ENCODE measurements at places on chromosomes 16 and 17. TPM values are rescaled to one million over a fixed set of nuclear protein-coding genes. Genes with fewer than 3 reads are reported as not detected.

Gene CX3CL1
- 66.4 TPM for total RNA-seq

Gene LGALS9B
- total RNA-seq = not detected

Gene RDM1
- total RNA-seq = not detected

Gene RNU2-1
- total RNA-seq = 8,653 TPM

Gene KIF19
- total RNA-seq = 0.46 TPM

Gene PDILT
- total RNA-seq = not detected

Gene TRPV2
- total RNA-seq = 46.8 TPM

DNA sequence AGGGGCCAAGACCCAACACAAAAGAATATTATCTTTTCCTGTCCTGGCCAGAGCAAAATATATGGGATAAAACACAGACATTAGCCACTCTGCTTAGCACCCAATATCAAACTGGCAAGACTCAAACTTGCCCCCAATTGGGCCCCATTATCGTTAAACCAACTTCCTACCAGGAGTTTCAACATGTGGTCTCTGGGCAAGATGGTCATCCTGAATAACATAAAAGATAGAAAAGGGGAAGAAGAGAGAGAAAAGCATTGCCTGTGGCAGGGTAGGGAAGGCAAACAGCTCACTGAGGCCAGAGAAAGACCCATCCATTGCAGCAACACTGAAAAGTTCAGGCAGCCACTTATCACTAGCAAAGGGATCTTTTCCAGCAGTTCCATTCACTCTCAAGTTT lies 502.1 kb downstream of the KIF2B start:
- DNase-seq = no peak
- no peaks in the 10 kb centered on the region for H3K4me1 ChIP-seq
- H3K4me3 ChIP-seq = no peak overlapping the region
- no peaks in the 10 kb centered on the region for H3K36me3 ChIP-seq
- no peaks in the 10 kb centered on the region for H3K27me3 ChIP-seq
- H3K27ac ChIP-seq = no peak overlapping the region

- H3K4me1 ChIP-seq = peaks cover 36% of the 10 kb centered on the region
- H3K27me3 ChIP-seq = no peaks in the 10 kb centered on the region
- peaks cover 6% of the 10 kb centered on the region for H3K36me3 ChIP-seq
- peak; percentile 98 for DNase-seq
Measured at GRCh38 chr17:81859906-81860755, at the start of gene P4HB. Gene P4HB, minus strand, starts transcription at chr17:81860535. Its CDS starts 64 bp downstream, at chr17:81860471.

DNA sequence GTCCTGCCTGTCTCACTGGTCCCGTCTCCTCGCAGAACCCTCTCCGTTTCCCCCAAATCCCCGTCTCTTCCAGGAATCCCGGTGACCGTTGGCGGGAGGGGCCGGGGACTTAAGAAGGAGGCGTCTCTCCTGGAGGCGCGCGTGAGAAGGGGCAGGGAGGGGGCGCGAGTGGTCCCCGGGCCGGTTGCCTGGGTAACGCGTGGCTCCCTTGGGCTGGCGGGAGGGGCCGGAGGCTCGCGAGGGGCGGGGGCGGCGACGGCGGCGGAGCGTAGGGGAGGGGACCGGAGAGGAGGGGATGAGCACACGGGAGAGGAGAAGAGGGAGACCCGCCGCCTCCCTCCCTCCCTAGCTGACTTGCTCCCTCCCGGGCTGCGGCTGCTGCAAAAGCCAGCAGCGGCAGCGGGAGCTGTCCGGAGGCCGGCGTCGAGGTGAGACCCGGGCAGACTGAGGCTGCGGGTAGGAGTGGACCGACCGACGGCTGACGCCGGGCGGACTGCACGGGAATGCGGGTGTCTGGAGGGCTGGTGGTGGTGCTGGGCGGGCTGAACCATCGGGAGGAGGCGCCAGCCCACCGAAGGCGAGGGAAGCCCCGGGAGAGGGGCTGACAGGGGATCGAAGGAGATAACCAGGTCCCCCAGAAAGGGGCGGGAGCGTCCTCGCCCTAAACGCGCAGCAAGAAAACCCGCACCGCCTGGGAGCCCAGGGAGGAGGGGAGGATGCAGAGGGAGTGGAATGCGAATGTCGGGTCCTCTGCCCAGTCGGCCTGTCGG lies at the start of gene PRRT2:
Gene PRRT2, plus strand, starts transcription at position 298 of the 770 bp plus-strand sequence. CDS start 862 bp downstream, outside the sequence.
- peaks cover 82% of the 10 kb centered on the region for H3K4me1 ChIP-seq
- peaks cover 14% of the 10 kb centered on the region for H3K36me3 ChIP-seq
- peak within 1 kb of the TSS; percentile 31 for H3K4me3 ChIP-seq
- H3K27ac ChIP-seq = peak within 1 kb of the TSS; percentile 94

- DNase-seq = no peak
- H3K4me1 ChIP-seq = no peaks in the 10 kb centered on the region
Measured at GRCh38 chr17:31535581-31535981, 144.1 kb downstream of the RAB11FIP4 start.

- H3K27me3 ChIP-seq = no peaks in the 10 kb centered on the region
- H3K4me1 ChIP-seq = no peaks in the 10 kb centered on the region
- no peak for DNase-seq
- no peaks in the 10 kb centered on the region for H3K36me3 ChIP-seq
Measured at GRCh38 chr17:48176471-48176855, 68.9 kb downstream of the SNX11 start.

GRCh38 chr17:48472411-48473281 lies 42.6 kb upstream of the SKAP1 start:
- H3K4me3 ChIP-seq = no peak overlapping the region
- H3K36me3 ChIP-seq = no peaks in the 10 kb centered on the region
- DNase-seq = no peak
- no peaks in the 10 kb centered on the region for H3K27me3 ChIP-seq
- no peak overlapping the region for H3K27ac ChIP-seq

DNA sequence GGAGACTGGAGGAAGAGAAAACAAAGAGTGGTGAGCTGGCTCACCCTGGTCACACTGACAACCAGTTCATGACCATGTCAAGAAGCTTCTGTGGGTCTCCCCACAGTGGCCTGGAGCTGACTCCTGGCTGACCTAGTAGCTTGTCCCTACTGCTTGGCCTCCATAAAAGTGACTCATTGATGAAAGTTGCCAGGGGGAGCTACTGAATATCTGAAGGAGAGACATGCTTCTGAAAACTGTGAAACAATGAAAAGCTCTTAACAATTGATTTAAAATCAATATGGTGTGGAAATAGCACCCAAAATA lies 22.0 kb downstream of the SMPD3 start:
- no peak for DNase-seq
- no peak overlapping the region for H3K4me3 ChIP-seq
- no peaks in the 10 kb centered on the region for H3K4me1 ChIP-seq
- no peaks in the 10 kb centered on the region for H3K36me3 ChIP-seq
- no peaks in the 10 kb centered on the region for H3K27me3 ChIP-seq

GRCh38 chr17:36088670-36089338 lies 1.1 kb downstream of the CCL3 start:
- H3K27me3 ChIP-seq = no peaks in the 10 kb centered on the region
- no peak overlapping the region for H3K4me3 ChIP-seq
- no peak for DNase-seq
- H3K4me1 ChIP-seq = peaks cover 15% of the 10 kb centered on the region
- H3K36me3 ChIP-seq = no peaks in the 10 kb centered on the region

DNA sequence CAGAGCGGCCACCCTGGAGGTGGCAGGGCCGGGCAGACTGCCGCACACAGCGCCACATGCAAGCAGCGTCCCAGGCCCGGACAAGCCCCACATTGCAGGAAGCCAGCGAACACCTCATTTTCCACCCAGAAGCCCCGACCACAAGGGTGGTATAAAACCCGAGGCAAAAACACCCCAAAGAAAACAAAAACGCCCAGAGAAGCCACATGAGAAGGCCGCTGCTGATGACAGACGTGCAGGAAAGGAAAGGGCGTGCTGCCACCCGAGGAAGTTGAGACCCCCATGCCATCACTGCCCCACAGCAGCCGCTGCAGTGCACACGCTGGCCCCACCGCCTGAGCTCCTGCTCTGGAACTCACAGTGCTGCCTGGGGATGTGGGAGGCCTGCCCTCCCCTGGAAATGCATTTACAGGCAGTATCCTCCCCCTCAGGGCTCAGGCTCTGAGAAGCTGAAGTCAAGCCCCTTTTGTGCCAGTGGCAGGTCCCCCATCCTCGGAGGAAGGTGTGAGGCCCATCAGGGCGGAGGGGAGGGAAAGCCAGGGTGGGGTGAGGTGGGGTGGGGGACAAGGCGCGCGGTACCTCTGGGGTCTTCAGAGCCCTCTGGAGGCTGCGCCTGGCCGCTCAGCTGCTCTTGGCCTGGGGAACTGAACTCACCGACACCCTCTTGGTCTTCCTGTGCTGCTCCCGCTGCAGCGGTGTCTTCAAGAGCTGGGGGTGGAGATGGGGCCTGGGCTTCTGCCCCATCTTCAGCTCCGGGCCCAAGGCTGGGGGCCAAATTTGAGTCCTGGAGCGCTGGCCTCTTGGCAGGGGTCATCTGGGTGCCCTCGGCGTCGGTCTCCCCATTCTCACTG lies 62.0 kb downstream of the IL21R start:
- H3K27ac ChIP-seq = peak overlapping the region; percentile 45
- no peaks in the 10 kb centered on the region for H3K4me1 ChIP-seq
- DNase-seq = no peak
- peaks cover 26% of the 10 kb centered on the region for H3K36me3 ChIP-seq
- no peaks in the 10 kb centered on the region for H3K27me3 ChIP-seq

DNA sequence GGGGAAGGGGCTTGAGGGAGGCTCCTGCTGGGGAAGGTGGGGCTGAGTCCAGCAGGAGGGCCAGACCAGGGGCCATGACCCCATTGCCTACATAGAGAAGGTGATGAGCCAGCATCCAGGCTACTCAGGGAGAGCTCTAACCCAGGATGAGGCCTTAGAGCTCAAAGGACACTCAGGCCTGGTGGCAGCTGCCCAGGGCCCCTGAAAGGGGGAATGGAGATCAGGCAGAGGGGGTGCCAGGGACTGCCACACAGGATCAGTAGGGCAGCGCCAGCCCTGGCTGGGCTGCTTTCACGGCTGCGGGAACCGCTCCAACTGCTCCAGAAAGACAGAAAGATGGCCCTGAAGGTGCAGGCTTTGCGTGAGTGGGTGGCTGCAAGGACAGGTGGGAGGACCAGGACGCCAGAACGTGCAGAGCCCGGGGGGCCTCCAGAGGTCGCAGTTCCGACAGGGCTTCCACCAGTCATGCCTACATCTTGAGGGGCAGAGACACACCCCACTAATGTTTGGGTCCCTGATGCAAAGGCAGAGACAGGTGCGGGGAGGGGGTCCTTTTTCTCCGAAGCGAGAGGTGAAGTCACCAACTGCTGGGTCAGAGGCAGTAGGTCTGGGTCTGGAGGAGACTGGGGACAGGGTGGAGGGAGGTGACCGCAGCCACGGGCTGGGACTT lies 882 bp upstream of the ATP6V0C start:
- no peaks in the 10 kb centered on the region for H3K36me3 ChIP-seq
- peak overlapping the region; percentile 100 for H3K27ac ChIP-seq
- DNase-seq = peak; percentile 73
- H3K27me3 ChIP-seq = no peaks in the 10 kb centered on the region
- H3K4me3 ChIP-seq = peak overlapping the region; percentile 83
- H3K4me1 ChIP-seq = peaks cover 44% of the 10 kb centered on the region

DNA sequence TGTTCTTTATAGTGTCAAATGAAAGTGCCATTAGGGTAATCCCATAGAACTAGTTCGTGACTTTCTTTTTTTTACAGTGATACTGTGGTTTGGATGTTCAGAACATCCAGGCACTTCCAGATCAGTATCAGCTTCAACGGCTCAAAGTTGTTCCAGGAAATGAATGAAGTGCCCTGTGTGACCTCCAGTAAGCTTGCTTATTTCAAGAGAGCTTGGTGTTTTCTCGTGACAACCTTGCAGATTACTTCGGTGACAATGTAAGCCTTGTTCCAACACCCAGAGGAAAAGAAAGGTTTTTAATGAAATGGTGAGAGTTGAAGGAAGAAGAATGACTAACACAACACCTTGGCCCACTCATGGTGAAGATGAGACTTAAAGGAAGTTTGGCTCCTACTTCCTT lies 16.0 kb upstream of the KCNJ16 start:
- H3K27ac ChIP-seq = no peak overlapping the region
- H3K27me3 ChIP-seq = no peaks in the 10 kb centered on the region
- DNase-seq = no peak
- no peaks in the 10 kb centered on the region for H3K4me1 ChIP-seq

GRCh38 chr17:73874008-73874720 lies 229.9 kb upstream of the SDK2 start:
- no peak overlapping the region for H3K4me3 ChIP-seq
- H3K27me3 ChIP-seq = no peaks in the 10 kb centered on the region
- no peak overlapping the region for H3K27ac ChIP-seq
- H3K36me3 ChIP-seq = no peaks in the 10 kb centered on the region
- no peaks in the 10 kb centered on the region for H3K4me1 ChIP-seq
- DNase-seq = no peak

DNA sequence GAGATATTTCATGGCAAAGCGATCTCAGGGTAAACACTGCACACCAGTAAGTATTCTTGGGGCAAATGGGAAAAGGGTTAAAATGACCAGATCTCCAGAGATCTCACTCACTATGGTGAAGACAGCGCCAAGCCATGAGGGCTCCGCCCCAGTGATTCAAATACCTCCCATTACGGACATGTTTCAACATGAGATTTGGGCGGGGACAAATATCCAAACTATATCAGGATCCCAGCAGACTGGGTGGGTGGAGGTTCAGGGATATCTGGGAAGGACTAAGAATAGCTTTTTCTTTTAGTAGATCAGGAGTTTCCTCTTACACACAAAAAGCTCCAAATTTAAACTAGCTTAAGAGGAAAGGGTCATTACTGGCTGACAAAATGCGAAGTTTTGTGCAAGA lies 181.7 kb downstream of the WWOX start:
- no peaks in the 10 kb centered on the region for H3K4me1 ChIP-seq
- no peak overlapping the region for H3K4me3 ChIP-seq
- H3K27ac ChIP-seq = no peak overlapping the region
- no peaks in the 10 kb centered on the region for H3K27me3 ChIP-seq
- no peaks in the 10 kb centered on the region for H3K36me3 ChIP-seq

DNA sequence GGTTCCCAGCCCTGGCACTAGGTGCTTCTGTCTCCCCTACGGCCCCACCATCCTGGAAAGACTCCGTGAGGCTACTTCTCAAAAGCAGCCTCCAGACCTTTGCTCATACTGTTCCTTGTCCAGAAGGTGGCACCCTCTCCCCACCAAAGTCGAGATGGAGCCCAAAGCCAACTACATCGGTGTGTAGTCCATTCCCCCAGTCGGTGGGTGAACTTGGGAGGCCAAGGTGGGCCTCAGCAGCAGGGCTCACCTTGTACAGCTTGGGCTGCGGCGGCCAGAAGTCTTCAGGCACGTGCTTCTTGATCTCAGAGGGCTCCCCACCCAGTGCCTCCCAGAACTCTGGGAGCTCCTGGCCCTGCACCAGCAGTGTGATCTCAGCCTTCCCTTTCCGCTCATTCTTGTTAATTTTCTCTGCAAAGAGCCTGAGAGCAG lies 10.2 kb downstream of the FLII start:
- H3K4me1 ChIP-seq = peaks cover 23% of the 10 kb centered on the region
- H3K27ac ChIP-seq = no peak overlapping the region
- no peak overlapping the region for H3K4me3 ChIP-seq
- H3K36me3 ChIP-seq = peaks cover 85% of the 10 kb centered on the region
- no peak for DNase-seq
- no peaks in the 10 kb centered on the region for H3K27me3 ChIP-seq

DNA sequence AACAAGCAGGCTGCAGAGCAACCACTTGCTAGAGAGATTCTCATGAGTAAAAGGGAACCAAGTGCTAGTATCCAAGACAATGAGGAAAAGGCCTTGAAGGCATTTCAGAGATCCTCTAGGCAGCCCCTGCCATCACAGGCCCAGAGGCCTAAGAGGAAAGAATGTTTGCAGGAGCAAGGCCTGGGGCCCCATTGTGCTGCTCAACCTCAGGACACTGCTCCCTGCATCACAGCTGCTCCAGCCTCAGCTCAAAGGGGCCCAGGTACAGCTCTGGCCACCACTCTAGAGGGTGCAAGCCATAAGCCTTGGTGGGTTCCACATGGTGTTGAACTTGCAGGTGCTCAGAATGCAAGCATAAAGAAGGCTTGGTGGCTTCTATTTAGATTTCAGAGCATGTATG lies 243.0 kb upstream of the RPL38 start:
- no peaks in the 10 kb centered on the region for H3K27me3 ChIP-seq
- DNase-seq = no peak
- H3K4me1 ChIP-seq = no peaks in the 10 kb centered on the region
- no peak overlapping the region for H3K4me3 ChIP-seq
